ENCODE measurements at places on chromosomes 3 and 15. TPM values are rescaled to one million over a fixed set of nuclear protein-coding genes. Genes with fewer than 3 reads are reported as not detected.

The ZBED2 gene
- total RNA-seq: not detected

- DNase-seq: no peak
Observed at GRCh38 chr3:132405609-132406299, 11.5 kb upstream of the DNAJC13 start.

DNA sequence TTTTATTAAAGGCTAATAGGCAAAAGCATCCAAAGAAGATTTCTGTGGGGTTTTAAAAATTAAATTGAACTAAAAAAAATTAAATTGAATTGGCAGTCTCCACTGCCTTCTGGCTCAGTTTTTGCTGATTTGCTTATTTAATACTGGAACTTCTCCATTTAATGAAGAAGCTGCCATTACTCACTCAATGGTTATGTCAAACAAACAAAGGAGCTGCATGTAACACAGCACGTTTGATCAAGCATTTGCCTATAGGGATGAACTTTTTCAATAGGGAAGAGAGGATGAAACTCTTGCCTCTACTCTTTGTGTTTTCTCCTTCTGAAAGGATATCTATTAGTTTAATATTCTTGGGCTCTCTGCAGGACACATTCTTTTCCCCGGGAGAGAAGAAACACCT lies 4.8 kb upstream of the HCLS1 start:
- no peak for DNase-seq

DNA sequence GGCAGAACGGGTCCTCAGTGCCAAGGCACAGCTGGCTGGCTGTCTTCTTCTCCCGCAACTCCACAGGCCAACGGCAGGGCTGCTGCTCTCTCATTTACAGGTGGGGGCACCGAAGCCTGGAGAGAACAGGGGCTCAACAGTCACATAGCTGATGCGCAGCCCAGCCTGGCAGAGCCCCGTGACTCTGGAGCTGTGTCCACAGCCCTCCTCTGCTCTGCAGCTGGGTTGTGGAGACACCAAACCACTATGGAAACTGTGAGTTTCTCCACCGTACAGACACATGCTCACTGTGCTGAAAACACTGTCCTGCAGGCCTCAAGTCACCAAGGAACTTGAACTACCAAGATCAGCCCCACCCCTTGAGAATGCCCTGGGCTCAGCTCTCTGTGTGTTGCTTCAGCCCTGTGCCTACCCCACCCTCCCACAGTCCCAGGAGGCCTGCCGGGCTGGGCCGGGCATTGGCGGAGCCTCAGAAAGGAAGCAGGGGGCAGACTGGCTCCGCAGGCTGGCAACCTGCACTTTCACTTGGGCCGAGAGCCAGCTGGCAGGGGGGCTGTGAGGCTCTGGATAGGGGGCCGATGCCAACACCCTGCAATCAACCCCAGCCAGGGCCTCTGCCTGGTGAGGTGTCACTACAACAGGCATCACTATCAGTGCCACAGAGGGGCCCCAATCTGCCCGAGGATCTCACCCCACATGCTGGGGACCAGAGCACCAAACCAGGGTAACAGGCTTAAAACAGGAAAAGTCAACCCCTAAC lies 113.7 kb upstream of the RPL32 start:
- no peak for DNase-seq

DNA sequence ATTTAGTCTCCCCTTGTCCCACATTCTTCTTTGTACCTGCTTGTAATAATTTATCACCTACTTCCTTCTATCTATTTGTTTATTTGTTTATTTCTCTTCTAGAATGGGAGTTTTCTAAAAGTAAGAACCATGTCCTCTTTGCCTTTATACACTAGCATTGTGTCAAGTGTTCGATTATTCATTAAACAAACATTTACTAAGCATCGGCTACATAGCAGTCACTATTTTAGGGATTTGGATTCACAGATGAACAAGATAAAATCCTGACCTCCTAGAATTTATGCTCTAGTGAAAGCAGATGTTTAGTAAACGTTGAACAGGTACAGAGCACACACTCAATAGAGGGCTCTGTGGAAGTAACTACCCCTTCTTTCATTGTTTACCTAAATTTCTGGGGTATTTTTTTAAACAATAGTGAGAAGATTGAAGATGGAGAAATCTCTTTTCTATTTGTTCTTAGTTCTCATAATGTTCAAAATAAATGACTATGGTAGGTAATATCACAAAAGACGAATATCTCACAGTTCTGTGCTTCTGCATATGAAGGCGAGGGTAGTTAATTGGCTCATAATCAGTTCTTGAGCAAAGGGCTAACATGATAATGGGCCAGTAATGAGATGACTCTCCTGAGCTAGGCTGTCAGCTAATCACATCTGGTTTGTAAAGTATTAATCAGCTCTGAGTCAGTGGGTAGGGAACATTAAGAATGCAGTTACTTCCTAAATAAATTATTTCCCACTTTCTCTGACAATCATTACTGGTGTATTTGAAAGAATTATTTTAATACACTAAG lies 111.9 kb downstream of the SLC9A9 start:
- no peak for DNase-seq

GRCh38 chr15:60982249-60982910 lies 246.7 kb downstream of the RORA start:
- no peak for DNase-seq
